ENCODE measurements at places on chromosomes 3 and 15. TPM values are rescaled to one million over a fixed set of nuclear protein-coding genes. Genes with fewer than 3 reads are reported as not detected.

The UBP1 gene
- 20.8 TPM for total RNA-seq

DNA sequence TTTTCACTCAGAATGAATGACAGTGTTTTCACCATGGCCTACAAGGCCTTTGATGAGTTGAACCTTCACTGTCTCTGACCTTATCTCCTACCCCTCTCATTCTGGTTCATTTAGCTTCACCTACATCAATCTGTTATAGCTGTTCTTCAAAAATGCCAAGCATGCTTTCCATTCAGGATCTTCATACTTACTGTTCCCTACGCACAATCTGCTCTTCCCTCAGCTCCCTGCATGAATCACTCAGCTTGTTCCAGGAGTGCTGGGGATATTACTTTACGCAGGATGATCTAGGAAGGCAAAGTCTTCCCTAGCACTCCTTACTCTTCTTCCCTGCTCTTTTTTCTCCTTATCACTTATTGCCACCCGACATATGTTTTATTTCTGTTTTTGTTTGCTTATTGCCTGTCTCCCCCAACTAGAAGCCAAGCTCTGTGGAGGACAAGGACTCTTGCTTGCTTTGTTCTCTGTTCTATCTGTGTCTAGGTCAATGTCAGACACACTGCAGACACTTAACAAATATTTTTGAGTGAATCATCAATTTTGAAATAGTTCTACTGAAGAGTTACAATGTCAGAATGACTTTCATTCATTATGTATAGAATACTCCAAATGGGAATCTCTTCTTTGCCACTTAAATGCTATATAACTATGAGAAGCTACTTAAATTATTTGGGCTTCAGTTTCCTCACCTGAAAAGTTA, 238.3 kb upstream of the FEZF2 start:
- no peak overlapping the region for H3K27ac ChIP-seq
- no peaks in the 10 kb centered on the region for H3K27me3 ChIP-seq
- H3K36me3 ChIP-seq = no peaks in the 10 kb centered on the region
- peaks cover 11% of the 10 kb centered on the region for H3K4me1 ChIP-seq
- no peak overlapping the region for H3K4me3 ChIP-seq

DNA sequence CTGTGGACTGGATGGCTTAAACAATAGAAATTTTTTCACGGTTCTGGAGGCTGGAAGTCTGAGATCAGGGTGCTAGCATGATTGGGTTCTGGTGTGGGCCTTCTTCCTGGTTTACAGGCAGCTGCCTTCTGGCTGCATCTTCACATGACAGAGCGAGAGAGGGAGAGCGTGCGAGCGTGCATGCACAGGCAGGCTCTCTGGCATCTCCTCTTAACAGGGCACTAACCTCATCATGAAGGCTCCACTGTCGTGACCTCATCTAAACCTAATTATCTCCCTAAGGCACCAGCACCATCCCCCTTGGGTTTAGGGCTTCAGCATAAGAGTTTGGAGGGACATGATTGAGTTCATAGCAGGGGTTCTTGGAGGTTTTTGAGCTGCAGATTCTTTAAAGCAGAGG, 292.0 kb upstream of the C2CD4B start:
- no peaks in the 10 kb centered on the region for H3K36me3 ChIP-seq
- H3K4me1 ChIP-seq = peaks cover 44% of the 10 kb centered on the region
- no peaks in the 10 kb centered on the region for H3K27me3 ChIP-seq
- H3K27ac ChIP-seq = no peak overlapping the region

- no peak overlapping the region for H3K27ac ChIP-seq
- H3K36me3 ChIP-seq = no peaks in the 10 kb centered on the region
- no peak for DNase-seq
- no peak overlapping the region for H3K4me3 ChIP-seq
- H3K27me3 ChIP-seq = no peaks in the 10 kb centered on the region
Measured at GRCh38 chr15:99076109-99076508, 28.8 kb upstream of the SYNM start.

- DNase-seq = no peak
- H3K27me3 ChIP-seq = no peaks in the 10 kb centered on the region
- no peaks in the 10 kb centered on the region for H3K36me3 ChIP-seq
- H3K4me3 ChIP-seq = no peak overlapping the region
- no peaks in the 10 kb centered on the region for H3K4me1 ChIP-seq
Measured at GRCh38 chr3:112793326-112794081, 53.2 kb downstream of the CD200R1L start.

DNA sequence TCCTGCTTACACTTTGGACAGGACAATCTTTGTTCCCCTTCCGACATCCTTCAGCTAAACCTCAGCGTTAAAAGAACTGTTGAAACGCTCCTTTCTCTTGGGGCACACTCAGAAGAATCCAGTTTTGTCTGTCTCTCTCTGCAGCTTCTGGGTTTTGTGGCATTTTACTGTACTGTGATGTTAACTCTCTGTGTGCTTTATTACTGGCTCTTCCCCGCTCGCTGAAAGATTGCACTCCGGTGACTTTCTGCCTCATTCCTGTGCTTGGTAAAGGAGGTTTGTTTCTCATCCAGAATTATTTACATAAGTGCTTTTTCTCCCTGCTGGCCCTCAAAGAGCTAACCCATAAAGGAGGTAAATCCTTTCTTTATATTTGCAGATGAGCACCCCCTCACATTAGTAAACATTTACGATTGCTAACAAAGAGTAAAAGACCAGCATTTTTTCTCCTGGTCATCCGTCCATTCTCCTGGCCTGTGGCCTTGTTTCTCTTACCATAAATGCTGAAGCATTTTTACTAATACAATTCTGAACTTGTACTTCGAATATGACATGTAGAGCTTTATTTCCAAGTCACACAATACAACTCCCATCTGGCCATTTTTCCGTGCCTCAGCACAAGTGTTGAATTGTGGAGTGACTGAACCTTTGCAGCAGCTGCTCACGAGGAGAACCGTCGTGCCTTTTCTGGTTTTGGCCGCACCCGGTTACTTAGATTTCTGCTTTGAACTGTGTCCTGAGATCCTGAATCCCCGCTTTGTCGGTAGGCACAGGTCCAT, 69.3 kb upstream of the RPL35A start:
- peaks cover 37% of the 10 kb centered on the region for H3K36me3 ChIP-seq
- no peak overlapping the region for H3K27ac ChIP-seq
- no peaks in the 10 kb centered on the region for H3K27me3 ChIP-seq

DNA sequence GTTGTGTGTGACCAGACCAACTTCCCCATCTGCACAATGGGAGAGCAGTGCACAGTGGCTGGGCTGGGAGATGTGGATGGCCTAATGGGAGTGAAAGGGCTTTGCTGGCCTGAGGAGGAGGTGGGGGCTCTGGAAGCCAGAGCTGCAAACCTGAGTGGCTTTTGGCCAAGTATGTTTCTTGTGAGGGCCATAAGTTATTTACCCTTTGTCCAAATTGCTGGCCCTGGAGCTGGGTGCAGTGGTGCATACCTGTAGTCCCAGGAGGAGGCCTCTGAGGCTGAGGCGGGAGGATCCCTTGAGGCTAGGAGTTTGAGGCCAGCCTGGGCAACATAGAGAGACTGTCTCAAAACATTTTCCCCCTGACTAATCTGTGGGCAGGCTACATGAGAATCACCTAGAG, 129.1 kb downstream of the WNT7A start:
- H3K4me1 ChIP-seq = no peaks in the 10 kb centered on the region
- no peak for DNase-seq
- H3K27ac ChIP-seq = no peak overlapping the region
